NCI-H1436 (cell line): ENCODE measurements at places on chromosomes 13 and 19.

GRCh38 chr13:24270639-24271141, 38.7 kb upstream of the C1QTNF9 start:
- no peak for DNase-seq

GRCh38 chr19:49932731-49933131, 3.4 kb upstream of the NUP62 start:
- DNase-seq, result no peak

- DNase-seq, result no peak
Observed at GRCh38 chr13:35995136-35995535, 136.0 kb downstream of the DCLK1 start.

GRCh38 chr13:43965459-43965845, 85.7 kb downstream of the LACC1 start:
- DNase-seq, result no peak

DNA sequence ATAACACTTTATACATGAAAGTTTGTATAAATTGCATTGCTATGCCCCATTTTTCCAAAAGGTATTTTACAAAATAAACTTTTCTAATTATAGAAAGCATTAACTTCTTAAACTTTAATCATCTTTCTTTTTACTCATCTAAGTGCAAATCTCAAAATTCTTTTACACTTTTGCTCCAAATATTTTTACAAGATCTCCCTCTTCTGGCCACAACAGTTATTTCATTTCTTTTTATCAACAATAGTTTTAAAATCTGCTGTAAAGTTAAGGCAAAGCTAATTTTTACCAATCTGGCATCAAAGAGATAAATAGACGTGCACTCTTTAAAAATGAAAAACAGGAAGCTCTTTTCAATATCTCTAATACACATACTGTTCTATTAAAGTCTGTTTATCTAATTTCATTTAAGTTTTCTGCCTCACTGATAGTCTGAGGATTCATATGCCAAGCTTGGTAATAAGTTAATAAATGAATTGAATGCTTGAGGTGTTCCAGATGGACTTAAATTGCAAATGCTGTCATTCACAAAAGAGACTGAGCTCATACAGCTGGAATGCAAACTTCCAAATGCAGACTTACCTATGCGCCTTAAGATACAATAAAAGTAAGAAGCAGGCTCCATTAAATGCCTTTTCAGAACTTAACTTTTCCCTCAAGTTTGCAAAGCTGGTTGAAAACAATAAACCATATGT, 583.0 kb upstream of the ATXN8OS start:
- no peak for DNase-seq

- DNase-seq, result no peak
Observed at GRCh38 chr19:14722127-14722526, 32.3 kb downstream of the ZNF333 start.

DNA sequence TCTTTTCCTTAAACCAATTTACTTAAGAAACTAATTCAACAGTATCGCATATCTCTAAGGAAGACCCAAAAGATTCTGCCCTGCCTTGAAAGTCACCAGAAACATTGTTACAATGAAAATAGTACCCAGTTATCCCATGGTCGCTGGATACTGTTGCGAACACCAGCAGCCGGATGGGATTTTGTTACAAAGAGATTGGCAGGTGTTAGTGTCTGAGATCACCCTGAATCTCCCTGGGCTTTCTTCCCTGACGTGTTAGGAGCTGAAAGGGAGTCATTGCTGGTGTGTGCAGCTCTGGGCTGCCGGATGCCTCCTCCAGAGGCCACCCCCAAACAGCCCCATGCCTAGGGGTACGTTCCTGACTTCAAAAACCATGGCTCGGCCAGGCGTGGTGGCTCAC, 38.2 kb downstream of the PTPRS start:
- no peak for DNase-seq

DNA sequence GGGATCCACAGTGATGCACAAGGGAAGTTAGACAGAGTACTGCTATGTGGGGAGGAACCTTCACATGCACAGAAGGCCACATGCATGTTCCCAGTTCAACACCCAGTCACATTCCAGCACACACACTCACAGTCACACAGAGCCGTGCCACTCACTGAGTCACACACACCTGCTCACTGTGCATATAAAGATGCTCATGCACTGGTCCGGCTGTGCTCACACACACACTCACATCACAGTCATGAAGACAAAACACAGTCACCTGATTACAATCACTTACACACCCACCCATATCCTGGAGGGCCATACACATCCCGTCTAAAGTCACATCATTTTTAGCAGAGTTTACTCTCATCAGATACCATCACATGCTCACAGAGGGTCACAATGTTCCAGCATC, 478 bp downstream of the CLC start:
- no peak for DNase-seq

- DNase-seq, result no peak
Observed at GRCh38 chr19:1076046-1076386, 9.0 kb downstream of the ARHGAP45 start.

DNA sequence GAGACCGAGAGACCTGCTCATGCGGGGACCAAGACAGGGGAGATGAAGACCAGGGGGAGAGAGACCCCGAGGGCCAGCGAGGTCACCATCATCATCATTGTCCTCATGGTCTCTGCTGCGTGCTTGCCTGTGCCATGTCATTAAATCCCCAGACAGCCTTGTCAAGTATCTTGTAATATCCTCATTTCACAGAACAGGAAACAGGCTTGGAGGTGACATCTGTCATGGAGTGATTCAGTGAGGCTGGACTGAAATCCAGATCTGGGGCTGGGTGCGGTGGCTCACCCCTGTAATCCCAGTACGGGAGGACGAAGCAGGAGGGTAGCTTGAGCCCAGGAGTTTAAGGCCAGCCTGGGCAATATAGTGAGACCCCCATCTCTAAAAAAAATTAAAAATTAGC, 5.9 kb upstream of the NANOS2 start:
- no peak for DNase-seq

DNA sequence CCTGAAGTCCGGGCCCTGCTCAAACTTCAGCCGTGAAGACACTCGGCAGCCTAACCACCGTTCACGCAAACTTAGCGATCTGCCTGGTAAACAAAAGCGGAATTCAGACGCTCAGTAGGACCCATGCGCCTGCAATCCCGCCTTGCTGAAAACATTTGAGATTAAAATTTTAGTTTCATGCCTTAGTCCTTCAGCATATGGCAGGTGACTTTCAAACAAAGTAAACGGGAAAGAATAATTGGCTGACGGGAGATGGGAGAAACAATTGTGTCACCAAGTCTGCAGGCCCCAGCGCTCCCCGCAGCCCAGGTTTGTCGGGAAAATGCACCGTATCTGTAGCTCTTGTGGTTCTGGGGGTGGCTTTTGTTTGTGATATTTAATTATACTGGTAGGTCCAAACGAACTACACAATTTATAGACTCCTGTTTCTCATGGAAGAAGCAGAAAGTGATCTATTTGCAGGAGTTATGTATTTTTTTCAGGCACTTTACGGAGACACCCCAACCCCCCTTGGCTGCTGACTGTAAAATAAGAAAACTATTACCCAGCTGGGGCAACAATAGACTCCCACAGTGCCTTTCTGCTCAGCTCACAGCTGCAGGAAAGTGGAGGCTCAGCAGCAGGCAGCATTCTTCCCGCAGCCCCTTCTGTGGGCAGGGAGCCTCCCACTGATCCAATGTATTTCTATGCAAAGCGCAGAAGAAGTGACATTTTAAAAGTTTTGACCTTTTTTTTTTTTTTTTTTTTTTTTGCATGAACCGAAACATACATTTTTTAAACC, 94.8 kb downstream of the SOX1 start:
- no peak for DNase-seq

DNA sequence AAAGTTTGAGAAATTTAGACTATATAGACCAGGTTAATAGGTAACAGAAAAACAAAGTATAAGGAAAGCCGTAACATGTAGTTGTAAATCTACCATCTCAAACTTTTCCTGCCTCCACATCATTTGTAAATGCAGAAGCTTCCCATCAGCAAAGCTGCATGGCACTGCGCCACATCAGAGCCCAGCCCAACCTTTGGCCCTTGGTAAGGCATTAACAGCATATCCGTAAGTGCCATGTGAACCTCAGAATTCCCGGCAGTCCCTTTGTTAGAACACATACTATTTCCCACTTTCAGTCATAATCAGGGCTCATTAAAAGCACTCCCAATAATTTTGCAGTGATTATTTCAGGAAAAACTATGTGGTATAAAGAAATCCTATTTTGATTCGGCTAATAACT, 51.6 kb downstream of the MPHOSPH8 start:
- no peak for DNase-seq

GRCh38 chr13:40758811-40759210, 12.2 kb downstream of the MRPS31 start:
- DNase-seq, result no peak

- DNase-seq, result no peak
Observed at GRCh38 chr19:33134571-33135041, 2.7 kb downstream of the WDR88 start.

DNA sequence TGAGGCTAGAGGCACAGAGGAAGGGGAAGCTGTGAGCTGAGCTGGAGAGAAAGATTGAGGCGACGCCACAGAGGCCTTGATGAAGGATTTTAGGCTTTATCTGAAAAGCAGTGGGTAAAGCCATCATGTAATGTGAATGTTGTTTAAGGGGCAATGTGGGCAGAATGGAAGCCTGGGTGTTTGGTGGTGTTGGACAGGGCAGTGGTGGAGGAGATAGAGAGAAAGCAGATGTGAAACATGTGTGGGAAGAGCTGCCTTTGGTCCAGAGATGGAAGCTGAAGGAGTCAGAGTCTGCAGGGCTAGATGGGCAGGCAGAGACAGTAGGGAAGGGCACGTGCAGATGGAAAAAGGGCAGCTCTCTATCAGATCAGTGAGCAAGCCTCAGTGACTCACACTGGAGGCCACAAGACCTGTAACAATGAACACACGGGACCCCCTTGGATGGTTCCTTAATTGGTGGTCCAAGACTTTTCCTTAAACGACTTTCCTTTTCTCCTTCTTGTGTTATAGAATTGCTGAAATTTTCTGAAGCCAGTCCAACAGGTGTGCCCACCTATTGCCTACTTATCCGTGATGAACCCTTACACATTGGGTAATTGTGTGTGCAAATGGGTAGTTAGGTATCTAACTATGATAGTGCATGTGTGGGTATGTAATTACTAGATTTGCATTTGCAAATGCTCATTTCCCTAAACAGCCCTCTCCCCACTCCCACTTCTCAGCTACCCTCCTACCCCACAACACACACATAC, 21.7 kb downstream of the ZNF536 start:
- DNase-seq, result no peak

- DNase-seq, result no peak
Observed at GRCh38 chr19:1935484-1936208, 5.3 kb upstream of the CSNK1G2 start.

GRCh38 chr19:42155796-42156195, 23.6 kb upstream of the POU2F2 start:
- DNase-seq, result no peak

DNA sequence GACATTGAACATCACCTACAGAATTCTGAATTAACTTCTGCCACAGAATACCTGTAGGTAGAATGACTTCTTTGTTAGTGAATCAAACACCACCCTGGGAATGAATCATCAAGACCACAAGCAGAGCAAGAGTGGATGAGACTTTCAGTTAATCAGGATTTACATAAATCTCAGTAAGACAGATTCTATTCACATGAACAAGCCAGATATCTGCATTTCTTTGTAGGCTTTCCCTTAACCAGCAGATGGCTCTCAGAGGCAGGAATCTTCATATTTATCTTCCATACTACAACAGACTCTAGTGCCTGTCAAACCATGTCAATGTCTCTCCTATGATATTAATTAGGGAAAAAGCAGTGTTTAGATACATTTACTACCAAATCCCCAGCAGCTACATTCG, 412.1 kb downstream of the KLF12 start:
- DNase-seq, result no peak

DNA sequence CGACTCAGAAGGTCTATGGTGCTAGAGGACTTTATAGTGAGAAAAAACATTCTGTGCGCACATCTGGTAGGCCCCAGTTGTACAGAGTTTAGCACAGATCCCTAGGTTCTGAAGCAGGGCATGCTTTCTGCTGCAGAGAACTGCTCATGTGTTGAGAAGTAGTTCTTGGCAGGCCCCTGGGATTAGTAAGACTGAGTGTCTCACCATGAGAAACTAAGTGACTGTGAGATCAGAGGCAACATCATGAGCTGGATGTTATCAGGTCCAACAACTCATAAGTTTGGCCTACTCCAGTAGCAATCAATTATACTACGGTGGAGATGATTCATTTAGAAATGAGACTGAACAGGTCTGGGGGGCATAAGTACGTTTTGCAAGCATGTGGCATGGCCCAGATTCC, 507.4 kb upstream of the KLF12 start:
- DNase-seq, result no peak

DNA sequence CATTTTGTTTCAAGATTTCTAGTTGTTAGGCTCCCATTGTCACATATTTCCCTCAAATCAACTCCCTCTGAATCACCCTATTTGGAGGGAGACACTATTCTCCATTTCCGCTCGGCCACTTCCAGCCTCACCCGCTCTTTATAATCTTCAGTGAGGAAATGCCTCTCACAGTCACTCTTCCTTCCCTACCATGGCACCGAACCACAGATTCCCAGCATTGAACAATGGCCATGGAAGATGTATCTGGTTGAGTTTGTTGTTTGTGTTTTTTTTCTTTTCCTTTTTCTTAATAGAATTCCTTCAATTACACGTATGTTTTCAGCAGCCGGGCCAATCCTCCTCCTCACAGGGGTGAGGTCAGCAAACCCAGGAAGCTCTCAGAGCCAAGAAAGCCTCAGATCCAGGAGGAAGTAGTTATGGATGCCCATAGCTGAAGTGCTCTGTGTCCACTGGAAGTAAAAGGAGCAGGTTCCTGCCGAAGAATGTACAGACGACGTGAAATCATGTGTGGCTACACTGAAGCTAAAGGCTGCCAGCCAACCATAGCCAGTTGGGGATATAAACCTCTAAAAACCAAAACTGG, 472.1 kb downstream of the FOXO1 start:
- DNase-seq, result no peak

DNA sequence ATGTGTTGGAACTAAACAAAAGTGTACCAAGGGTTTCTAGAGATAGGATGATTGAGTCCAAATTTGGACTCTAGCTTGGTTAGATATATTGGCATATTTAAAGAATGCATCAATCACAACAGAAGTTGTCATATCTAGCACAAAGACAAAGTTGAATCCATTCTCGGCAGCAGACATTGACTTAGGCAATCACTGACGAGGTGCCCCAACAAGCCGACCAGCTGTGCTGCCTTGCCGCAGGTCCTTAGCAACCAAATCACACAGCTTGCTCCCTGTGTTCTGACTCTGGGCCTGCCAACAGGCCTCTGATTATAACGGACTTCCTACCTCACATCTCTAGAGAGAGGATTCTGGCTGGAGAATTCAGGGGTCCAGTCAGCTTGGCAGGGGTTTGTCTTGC, 208.7 kb downstream of the MTUS2 start:
- no peak for DNase-seq

DNA sequence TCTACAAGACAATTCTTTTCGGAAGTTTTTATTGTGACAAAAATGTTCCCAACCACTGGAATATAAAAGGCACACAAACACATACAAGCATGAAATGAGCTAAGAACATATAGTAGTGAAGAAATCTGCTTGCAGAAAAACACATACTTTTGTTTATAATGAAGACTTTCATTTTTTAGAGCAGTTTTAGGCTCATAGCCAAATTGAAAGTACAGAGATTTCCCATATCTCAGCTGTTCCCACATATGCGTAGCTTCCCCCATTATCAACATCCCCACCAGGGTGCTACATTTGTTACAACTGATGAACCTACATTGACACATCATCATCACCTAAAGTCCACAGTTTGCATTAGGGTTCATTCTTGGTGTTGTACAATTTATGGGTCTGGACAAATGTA, 249.4 kb downstream of the KCTD12 start:
- DNase-seq, result no peak

- peak; percentile 33 for DNase-seq
Observed at GRCh38 chr13:50366488-50367174, 351.4 kb downstream of the KCNRG start.

- DNase-seq, result no peak
Observed at GRCh38 chr19:55554741-55555152, 9.4 kb upstream of the SBK3 start.
